EL (cell line): ENCODE measurements at places on chromosomes 11 and 22.

DNA sequence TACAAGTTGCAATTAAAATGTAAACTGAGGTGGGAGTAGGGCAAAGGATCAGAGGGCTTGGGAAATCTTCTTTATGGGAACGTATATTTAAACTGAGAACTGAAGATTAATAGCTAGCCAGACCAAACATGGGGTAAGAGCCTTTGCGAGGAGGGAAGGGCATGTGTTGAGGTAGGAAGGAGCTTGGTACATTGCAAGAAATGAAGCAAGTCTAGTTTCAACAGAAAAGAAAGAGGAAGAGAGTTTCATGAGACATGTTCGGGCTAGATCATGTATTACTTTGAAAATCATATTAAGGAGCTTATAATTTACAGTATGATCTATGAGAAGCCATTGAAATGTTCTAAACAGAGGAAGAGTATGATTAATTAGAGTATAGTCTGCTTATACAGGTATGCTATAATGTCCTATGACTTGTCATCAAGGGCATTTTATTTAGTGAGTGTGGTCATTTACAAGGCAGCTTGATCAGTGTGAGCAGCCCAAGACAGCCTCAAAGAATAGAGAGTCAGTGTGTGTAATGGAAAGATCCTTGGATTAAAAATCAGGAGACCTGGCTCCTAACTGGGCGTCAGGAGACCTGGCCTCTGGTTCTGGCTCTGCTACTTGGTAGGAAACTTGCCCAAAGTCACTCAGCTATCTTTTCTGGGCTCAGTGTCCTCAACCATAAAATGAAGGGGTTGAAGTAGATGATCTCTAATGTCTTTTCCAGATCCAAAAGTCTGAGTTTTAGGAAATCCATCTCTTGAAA lies 10.9 kb downstream of the GAS2 start:
- no peak for DNase-seq

- peak; percentile 51 for DNase-seq
Observed at GRCh38 chr11:124899383-124900145, 1.9 kb upstream of the ROBO4 start.

DNA sequence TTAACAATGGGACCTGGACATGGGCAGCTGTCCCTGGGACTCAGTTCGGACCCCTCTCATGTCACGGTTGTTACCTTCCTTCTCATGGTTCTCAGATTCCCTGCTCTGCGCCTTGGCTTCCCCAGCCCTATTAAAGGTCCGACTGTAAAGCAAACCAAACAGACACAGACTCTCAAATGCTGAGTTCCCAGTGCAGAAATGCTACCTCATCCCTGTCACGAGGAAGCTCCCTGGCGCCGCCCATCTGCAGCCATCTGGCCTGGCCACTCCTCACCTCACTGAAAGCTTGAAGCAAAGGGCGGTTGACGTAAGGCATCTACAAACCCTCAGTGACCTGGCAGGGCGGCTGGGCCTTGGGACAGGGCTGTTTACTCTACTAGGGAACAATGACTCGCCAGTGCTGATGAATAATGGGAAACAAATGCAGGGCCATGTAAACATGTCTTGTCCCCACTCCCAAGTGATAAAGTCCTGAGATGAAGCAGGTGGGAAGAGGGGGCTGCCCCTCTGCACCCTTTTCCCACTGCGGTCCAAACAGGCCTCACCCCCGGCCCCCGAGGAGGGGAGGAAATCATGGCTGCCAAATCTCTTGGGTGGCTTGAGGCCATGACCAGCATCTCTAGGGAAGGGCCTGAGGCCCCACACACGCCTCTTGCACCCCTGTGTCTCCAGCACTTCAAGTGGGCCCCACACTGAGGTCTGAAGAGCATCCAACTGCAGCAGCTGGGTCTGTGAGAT lies 49.3 kb downstream of the SCUBE1 start:
- peak; percentile 47 for DNase-seq

DNA sequence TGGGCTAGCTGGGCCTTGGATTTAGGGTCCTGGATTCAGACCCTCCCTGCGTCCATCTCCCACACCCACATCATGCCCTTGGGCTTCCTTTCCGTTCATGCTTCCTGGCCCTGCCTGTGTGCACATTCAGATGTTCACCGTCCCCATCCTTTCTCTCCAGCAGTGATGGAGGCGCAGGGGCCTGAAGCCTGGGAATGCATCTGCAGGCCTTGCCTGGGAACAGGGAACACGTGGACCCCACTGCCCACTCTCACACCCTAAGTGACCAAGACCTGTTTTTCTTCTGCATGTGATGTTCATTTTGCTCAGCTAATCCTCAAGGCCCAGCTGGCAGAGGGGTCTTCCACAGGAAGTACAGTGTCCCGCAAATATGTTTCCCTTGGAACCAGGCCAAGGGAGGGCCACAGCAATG lies 91.6 kb upstream of the PARVA start:
- DNase-seq, result peak; percentile 38

DNA sequence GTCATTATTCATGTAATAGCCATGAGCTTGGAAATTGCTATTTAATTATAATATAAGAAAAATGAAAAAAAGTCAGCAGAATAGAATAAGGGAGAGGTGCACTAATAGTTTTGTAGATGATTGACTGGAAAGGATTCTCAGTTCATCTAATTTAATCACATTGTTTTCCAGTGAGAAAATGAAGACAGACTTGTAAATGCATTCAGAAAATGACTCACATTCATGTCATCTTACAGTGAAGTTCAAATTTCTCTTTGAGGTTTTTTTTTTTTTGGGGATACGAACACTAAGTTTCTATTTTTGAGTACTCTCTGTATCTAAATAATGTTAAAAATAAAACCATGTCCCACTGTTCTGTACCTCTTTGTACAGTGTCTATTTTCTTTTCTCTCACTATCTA lies 18.5 kb upstream of the OR4A16 start:
- no peak for DNase-seq

GRCh38 chr11:60077216-60077817 lies 11.1 kb upstream of the MS4A2 start:
- no peak for DNase-seq

DNA sequence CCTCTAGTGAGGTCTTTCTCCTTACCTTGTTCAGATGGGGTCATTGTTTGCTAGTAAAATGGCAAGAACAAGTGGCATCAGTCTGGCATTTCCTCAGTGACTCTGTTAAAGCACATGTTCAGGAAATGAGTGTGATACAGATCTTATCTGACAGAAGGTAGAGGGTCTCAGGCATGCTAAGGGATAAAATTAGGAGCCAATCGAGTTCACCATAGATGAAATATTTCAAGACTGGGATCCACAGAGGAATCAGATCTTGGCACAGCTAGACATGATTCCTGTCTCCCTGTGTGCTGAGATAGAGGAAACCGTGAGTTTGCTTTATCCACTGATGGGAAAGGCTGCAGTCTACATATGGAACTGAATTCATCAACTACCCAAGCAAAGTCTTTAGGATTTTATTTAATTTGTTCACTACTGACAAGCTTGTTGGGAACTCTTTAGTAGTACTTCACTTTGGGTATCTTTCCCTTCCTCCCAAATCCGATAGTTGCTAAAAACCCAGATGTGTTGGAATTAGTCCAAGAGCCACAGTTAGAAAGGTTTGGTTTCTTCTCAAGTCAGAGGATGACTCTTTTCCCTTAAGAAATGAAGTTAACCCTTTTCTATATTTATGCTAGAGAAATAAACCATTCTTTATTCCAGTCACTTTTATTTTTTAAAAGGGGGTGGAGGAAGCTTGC lies 18.4 kb downstream of the FAM118B start:
- no peak for DNase-seq

DNA sequence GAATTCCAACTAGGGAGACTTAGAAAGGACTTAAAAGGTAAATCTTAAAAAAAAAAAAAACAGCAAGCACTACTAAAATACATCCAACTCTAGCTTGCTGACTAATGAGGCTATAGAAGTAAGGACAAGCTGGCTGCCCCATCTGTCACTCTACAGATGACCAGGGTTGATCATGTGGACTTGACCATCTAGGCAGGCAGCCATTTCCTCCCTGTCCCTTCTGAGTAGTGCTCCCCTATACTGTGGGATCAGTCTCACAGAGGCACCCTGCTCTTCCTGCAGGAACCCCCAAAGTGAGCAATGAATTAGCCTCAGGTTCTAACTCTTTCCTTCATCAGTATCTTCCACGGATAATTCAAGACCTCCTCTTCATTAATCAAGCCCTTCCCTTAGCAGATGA lies 12.3 kb downstream of the SLC1A2 start:
- no peak for DNase-seq

DNA sequence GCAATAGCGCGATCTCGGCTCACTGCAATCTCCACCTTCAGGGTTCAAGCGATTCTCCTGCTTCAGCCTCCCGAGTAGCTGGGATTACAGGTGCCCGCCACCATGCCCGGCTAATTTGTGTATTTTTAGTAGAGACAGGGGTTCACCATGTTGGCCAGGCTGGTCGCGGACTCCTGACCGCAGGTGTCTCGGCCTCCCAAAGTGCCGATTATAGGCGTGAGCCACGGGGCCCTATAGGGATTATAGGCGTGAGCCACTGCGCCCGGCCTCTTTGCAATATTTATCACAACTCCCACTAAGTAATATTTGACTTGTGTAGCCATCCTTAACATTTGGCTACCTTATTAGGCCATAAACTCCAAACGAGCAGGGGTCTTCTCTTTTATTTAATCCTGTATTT lies 879 bp upstream of the CUL5 start:
- no peak for DNase-seq

GRCh38 chr22:42934338-42934737 lies 77.3 kb upstream of the ARFGAP3 start:
- DNase-seq, result no peak

GRCh38 chr11:129705933-129706332 lies 109.7 kb upstream of the TMEM45B start:
- DNase-seq, result no peak

DNA sequence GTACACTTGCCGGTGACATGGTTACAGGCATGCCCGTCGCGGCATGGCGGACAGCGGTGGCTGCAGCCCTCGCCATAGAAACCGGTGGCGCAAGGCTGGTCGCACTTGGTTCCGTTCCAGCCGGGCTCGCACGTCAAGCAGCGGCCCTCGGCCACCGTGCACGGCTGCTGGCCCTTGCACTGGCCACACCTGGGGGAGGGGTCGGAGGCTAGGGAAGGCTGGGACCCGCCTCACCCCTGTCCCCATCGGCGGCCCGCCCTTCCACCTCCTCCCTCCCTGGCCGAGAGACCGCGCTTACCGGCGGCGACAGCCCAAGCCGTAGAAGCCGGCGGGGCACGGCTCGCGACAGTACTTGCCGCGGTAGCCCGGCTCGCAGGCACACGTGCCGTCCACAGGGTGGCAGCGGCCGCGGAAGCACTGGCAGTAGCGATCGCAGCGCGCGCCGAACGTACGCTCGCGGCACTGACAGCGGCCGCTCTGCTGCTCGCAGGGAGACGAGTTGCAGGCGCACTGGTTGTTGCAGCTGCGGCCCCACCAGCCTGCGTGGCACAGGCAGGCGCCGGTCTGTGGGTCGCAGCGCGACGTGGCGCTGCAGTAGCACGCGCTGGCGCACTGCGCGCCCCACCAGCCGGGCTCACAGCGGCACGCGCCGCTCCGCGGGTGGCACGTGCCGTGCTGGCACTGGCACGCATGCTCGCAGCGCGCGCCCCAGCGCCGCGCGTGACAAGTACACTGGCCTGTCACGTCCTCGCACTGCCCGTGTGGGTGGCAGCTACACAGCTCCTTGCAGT lies 6.7 kb downstream of the SCARF2 start:
- DNase-seq, result no peak

- DNase-seq, result no peak
Observed at GRCh38 chr22:36472689-36473088, 8.8 kb downstream of the TXN2 start.

GRCh38 chr22:31734512-31734911 lies 15.4 kb downstream of the PRR14L start:
- DNase-seq, result peak; percentile 88

GRCh38 chr11:132988411-132988810 lies 543.9 kb downstream of the OPCML start:
- no peak for DNase-seq

DNA sequence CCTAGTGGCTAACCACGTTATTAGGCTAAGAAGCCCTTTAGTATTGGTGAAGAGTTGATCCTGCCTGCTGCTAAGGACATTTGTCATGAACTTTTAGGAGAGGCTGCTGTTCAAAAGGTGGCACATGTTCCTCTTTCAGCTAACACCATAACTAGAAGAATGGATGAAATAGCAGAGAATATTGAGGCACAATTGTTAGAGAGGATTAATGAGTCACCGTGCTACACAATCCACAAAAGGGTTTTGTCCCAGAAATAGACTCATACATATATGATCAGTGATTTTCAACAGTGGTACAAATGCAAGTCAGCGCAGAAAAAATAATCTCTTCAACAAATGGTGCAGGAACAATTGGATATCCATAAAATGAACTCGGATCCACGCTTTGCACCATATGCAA lies 7.0 kb upstream of the MSANTD2 start:
- no peak for DNase-seq

DNA sequence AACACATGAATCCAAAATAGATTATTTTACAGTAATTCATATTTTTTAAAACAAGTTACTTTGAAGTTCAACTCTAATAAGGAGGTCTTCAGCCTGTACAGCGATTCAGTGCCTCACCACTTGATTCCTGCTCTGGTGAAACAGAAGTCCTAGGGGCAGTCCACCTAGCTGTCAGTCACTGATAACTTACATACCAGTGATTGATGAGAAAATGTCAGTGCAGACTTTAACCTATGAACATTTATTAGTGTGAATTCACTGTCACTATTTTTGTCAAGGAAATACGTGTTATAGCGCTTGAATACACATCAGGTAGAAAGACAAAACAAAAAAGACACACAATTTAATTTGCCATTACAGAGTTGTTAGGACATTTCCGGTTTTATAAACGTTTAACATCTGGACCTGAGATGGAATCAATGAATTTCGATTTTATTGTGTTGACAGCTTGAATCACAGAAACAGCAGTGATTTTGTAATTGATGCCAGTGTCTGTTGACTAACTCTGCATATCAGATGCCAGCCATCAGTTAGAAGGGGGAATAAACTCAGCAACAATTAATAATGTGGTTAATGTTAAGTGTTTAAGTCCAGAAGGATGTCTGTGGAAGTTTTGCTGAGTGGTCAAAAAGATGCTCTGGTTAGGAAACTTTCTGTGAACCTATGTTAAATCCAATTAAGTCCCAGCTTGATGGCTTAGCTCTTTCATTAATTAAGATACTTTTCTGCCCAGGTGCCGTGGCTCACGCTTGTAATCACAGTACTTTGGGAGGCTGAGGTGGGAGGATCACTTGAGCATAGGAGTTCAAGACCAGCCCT lies 34.5 kb downstream of the ELF5 start:
- no peak for DNase-seq

DNA sequence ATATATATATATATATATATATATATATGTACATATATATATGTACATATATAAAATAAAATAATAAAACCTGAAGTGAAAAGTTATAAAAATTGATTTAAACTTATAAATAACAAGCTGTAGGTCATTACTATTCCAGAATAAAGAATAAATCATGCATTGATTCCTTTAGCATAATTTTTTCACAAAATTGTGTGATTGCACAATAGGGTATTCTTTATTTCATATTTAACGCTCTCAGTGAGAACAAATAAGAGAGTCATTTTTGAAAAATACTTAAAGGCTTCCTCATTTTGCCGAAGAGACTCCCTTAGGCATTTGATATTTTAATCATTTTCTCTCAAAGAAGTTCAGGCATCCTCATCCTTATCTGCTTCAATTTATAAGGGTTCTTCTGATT lies 41.3 kb upstream of the API5 start:
- DNase-seq, result no peak
